NT2/D1 (cell line): ENCODE measurements at places on chromosomes 6 and 20.

DNA sequence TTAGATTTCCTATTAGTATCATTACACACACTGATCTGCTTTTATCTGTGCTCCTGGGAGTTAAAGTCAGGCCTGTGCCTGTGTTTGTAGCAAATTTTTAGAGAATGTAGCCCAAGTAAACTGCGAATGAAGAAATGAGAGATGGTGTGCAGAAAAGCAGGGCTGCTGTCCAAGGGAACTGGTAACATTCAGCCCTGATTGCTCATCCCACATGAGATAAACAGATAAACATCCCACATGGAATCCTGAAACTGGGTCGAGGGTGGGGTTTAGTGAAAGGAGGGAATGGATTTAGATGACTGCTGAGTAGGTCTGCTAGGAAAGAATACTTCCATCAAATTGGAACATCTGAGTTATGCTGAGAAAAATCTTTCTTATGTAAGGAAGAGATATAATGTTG, 69.1 kb downstream of the GRIK2 start:
- no peak for DNase-seq

DNA sequence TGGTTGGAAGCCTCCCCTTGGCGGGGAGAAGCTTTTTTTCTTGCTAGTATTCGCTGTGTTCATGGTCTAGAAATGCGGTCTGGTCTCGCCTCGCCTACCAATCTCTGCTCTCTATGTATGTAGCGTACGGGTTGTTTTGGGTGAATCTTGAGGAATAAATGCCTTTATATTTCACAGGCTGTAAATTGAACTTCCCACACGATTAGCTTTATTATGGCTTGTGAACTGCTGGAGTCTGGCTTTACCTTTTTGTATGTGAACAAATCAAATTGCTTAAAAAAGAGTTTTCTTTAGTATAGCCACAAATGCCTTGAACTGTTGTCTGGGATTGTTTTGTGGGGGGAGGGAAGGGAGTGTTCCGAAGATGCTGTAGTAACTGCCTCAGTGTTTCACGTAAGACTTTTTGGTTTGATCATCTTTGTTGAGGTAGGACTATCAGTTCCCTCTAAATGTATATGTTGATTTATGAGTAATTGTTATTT, 2.2 kb downstream of the INSM1 start:
- no peak for DNase-seq

DNA sequence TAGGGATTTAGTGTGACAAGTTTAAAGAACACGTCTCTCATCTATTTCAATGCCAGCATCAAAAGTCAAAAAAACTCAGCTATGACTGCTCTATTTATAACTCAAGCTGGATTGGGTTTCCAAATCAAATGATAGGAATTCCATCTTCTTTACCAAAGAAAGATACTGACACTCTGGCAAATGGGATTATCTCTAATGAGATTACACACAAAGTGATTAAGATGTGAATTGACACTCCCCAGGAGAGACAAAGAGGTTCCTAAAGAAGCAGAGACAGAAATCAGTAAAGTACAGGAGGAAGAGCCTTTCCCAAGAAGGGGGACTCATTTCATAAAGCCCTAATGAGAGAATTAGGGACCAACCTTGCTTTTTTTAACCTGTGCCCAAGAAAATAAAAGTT, 92.1 kb downstream of the ID4 start:
- no peak for DNase-seq

DNA sequence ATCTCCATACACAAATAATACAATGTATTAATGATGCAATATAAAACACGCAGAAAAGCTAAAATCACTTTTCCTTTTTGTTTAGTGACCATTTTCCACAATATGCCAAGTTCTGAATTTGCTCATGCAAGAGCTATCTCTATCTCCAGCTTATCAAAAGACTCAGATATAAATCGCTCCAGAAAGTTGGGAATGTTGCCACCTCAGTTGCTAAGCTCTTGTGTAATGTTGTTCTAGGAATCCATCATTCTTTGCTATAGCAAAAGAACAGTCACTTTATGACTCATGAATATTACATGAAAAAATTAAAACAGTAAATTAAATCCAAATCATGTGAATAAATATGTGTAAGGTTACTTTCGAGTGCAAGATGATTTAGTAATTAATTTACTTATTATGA, 8.7 kb downstream of the PLAGL1 start:
- DNase-seq, result no peak

DNA sequence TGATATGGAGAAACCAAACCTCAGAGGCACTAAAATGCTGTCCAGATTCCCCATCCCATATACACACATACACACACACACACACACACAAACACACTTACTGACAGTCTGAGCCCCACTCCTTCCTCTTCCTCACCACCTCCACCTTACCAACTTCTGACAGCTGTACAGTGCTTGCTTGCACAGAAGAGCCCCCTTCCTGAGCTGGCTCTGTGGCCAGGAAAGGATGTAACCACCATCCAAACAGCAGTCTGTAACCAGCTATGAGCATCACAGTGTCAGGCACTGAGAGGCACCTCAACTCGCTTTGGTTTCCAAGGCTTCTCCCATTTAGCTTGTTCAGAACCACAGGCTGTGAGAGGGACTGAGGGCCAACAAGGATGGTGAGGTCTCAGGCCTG, 5.9 kb upstream of the C6orf136 start:
- DNase-seq, result no peak

- DNase-seq, result no peak
Observed at GRCh38 chr6:111590209-111590980, 15.3 kb downstream of the TRAF3IP2 start.

DNA sequence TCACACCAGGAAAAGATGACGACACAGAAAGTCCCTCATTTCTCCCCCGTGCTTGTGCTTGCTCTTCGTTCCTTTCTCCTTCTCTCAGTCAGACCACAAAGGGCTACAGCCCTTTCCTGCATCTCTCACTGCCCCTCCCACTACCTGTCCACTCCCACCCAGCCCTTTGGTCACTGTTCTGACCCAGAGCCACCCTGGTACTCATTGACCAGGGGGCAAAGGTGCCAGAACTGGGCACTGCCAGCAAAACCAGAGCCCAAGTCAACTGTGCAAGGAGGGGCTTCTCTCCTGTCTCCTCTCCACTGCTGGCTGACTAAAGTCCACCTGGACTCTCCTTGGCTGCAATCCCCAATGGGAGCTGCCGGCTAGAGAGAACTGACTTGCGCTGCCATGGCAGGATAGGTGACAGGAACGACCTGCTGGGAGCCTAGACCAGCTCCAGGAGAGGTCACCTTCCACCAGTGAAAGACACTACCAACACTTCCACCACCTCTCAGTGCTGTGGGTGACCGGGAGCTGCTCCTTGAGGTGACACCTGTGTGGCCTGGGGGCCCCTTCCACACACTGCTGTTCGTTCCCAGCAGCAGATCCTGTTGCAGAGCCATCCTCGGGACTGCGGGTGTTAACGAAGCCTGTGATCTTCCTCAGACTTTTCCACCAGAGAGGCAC, 32.8 kb downstream of the KCNK17 start:
- no peak for DNase-seq

- no peak for DNase-seq
Observed at GRCh38 chr20:16158090-16158975, 414.9 kb downstream of the KIF16B start.

- DNase-seq, result no peak
Observed at GRCh38 chr6:142542704-142543233, 241.0 kb downstream of the ADGRG6 start.

DNA sequence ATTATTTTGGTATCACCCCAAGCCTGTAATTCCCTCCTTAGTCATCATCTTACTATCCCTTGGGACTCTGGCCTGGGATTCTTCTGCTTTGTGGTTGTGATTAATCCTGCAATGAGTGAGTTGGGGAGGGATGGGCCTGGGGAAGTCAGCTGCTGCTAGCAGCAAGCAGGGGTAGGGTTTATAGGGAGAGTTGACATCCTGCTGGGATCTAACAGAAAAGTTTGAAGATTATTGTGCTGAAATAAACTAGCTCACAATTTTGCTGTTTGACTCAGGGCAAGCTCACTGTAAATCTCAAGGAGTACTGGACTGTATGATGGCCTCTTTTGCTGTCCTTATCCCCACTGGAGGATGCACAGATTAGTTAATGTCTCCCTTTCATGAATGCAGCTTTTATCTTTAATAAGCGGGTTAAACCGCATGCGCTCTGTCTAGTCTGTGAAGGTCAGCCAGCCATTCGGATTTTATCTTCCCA, 83.4 kb downstream of the JARID2 start:
- DNase-seq, result no peak

- DNase-seq, result no peak
Observed at GRCh38 chr20:33387177-33387576, 14.1 kb downstream of the CDK5RAP1 start.

- DNase-seq, result no peak
Observed at GRCh38 chr20:2693286-2694007, 867 bp downstream of the EBF4 start.

DNA sequence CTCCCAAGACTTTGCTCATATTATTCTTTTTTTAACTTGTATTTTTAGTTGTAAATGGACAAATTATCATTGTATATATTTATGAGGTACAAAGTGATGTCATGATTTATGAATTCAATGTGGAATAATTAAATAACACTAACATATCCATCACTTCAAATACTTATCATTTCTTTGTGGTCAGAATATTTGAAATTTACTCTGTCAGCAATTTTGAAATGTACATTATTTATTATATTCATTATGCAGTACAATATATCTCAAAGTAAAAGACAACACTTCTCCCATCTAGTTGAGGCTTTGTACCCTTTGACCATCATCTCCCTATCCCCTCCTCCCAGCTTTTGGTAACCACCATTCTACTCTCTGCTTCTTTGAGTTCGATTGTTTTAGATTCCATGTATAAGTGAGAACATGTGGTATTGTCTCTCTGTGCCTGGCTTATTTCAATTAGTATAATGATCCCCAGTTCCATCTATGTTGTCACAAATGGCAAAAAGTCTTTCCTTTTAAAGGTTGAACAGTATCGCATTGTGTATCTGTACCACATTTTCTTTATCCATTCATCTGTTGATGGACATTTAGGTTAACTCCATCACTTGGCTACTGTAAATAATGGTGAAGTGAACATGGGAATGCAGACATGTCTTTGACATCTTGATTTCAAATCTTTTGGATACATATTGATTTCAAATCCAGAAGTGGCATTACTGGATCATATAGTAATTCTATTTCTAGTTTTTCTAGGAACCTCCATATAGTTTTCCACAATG, 197.2 kb downstream of the KIF6 start:
- no peak for DNase-seq

DNA sequence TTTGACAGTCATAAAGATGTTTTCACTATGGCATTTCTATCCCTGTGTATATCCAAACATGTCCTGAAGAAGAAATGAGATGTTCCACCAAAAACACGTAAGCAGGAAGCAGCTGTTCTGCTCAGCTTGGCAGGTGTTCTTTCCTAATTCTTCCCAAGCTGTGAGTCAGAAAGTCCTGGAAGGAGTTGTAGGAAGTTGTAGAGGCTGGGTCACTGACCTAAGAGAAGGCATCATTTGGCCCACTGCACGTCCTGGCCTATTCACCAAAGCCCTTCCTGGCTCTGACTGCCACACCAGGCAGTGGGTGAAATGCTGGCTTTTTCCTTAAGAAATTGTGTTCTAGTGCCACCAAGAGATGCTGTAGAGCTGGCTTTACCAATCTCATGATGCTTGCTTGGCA, 40.3 kb downstream of the STX11 start:
- no peak for DNase-seq

- DNase-seq, result no peak
Observed at GRCh38 chr6:110039981-110040383, 61.9 kb downstream of the GPR6 start.

GRCh38 chr20:56706867-56707360, 77.8 kb downstream of the TFAP2C start:
- no peak for DNase-seq

GRCh38 chr6:134883314-134883713, 66.6 kb downstream of the ALDH8A1 start:
- DNase-seq, result no peak

DNA sequence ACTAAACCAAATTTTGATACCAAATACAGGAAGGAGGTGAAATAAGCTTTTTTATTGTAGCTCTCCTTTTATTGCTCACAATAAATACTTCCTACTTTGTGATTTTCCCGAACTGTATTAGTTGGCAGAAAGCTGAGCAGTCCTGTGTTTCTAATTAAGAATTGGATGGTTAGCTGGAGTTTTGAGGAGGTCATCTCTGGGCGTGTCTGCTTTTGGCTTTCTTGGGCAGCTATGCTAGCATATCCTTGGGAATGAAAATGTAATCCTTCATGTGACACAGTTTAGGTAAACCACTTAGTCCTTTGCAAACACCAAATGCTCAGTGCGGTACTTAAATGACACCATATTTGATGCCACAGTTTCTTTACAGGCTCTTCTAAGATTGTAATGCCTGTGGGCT, 67.5 kb downstream of the MTHFD1L start:
- no peak for DNase-seq

- no peak for DNase-seq
Observed at GRCh38 chr6:137332637-137333280, 113.6 kb upstream of the IFNGR1 start.

DNA sequence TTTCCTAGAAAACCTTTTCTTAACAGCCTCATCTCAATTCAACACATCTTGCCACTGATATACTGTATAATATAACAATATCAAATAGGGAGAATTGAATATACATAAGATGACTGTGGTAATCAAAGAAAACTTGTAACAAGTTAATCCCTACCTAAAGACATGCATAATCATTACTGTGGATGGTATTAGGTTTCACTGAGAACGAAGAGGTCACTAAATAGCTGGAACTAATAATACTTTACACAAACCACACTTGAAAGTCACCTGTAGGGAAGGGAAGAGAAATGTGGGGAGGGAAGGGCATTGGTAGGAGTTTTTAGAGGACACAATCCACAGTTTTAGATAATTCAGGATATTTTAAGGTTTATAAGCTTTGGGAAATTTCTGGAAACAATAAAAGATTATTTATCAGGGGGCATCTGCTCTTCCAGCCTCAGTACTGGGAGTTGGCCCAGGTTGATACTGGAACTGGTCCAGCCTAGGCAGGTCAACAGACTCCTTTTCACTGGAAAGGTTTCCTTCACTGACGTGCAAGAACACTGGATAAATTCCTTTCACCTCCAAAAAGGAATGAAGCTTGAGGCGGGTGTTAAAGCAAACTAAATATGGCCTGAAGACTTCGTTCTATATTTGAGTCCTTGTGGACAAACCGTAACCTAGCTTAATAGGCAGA, 44.0 kb downstream of the MAP7 start:
- no peak for DNase-seq

DNA sequence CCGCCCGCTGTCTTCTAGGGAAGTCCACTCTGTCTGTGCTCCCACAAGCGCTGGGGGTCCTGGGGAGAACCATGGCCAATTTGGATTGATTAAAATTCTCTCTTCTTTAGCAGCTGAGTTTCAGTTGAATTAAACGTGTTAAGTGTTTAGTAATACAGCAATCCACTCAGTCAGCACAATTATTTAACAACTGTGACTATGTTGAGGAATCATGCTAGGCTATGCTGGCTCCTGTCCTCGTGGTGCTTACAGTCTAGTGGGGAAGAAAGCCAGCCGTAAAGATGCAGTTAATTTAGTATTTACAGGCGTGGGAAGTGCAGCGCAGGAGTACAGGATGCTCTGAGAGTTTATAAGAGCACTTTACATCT, 88.9 kb upstream of the FOXP4 start:
- no peak for DNase-seq
